Stimulated activated naive CD4-positive, alpha-beta T cell treated with Interleukin-2 at 50 U/mL for 16 hours (primary cell): ENCODE measurements at places on chromosomes 6 and 20.

DNA sequence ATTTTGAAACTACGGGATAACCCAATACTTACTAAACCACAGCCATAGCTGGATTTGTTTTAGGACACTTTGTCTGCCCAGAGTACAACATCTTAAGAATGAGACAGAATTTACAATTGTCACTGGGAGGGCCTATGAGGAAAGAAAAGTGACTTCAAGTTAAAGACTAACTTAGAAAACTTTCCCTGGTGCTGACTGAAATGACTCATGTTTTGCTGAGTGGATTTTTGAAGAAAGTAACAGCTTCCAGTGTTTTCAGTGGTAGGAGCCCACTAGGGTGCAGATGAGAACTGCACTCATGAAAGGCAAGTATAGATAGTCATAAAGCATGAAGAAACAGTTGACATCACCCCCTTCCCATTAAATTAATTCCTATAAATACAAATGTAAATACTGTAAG lies 988.2 kb upstream of the MAP3K7 start:
- no peak for DNase-seq

GRCh38 chr20:54665812-54666211 lies 190.4 kb downstream of the DOK5 start:
- DNase-seq, result no peak

DNA sequence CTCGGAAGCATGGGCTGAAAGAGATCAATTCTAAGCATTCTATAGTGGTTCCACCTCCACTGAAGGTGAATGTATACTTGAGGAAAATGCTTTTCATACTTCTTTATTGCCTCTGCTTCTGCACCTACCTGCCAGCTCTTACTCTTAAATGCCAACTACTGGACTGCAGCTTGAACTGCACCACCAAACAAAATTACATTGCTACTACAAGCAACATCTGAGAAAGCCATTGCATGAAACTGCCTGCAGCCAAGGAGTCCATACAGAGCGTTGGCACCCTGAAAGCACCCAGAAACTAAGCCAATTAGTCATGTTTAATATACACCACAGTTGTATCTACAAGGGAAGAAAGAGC lies 440.9 kb downstream of the BTBD3 start:
- DNase-seq, result no peak

- DNase-seq, result no peak
Measured at GRCh38 chr6:146861029-146861563, 262.3 kb downstream of the ADGB start.

DNA sequence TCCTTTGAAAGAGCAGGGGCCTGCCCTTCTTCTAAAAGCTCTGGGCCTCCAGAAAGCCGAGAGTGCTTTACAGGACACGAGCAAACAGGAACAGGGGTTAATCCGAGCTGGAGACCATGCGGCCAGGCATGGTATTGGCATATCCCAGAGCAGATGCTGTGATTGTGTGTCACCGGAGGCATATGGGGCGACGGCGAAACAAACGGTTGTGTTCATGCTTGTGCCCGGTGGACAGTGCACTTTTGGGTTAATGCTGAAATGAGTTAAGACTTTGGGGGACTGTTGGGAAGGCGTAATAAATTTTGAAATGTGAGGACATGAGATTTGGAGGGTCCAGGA lies 1088.7 kb upstream of the DEFB115 start:
- DNase-seq, result no peak

GRCh38 chr6:132190815-132191175 lies 210.5 kb downstream of the MOXD1 start:
- no peak for DNase-seq

GRCh38 chr6:122696079-122696478 lies 83.4 kb upstream of the FABP7 start:
- no peak for DNase-seq
